ENCODE measurements at places on chromosomes 5 and 9. TPM values are rescaled to one million over a fixed set of nuclear protein-coding genes. Genes with fewer than 3 reads are reported as not detected.

DNA sequence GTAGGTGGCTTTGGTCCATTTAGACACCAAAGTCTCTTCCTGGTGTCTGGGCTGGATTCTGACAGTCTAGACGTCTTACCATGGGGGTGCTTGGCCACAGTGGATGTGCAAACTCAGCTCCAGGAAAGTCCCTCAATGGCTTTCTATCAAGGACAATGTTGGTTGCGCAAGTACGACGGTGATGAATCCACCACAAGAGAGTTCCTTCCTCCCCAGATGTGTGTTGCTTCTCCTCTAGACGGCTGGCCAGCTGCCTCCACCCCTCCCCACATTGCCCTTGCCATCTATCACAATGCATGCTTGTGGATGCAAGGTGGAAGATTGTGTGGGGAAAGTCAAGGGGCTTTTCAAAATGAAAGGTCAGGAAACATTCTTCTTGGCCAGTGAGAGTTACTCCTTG, 89.7 kb upstream of the IRX2 start:
- no peak overlapping the region for H3K4me3 ChIP-seq
- H3K27ac ChIP-seq: no peak overlapping the region
- no peak for DNase-seq

DNA sequence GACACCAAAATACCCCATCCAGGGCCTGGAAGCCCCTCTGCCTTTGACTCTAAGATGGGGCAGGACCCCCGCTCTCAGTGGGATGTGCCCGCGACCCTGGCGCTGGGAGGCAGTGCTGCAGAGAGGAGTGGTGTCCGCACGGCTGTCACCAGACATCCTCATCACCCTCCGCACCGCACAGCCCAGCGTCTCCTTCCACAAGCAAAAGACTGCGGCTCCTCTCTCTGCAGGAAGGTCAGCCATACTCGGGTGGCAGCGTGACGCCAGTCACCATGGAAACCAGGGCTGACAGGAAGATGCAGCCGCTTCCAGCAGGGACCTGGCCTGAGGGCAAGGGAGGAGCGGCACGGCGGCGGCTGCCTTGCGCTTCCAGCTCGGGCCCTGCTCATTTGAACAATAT, 17.1 kb upstream of the SLC6A3 start:
- peak; percentile 17 for DNase-seq
- peaks cover 67% of the 10 kb centered on the region for H3K36me3 ChIP-seq
- H3K27ac ChIP-seq: no peak overlapping the region
- H3K4me1 ChIP-seq: no peaks in the 10 kb centered on the region
- H3K27me3 ChIP-seq: no peaks in the 10 kb centered on the region
- no peak overlapping the region for H3K4me3 ChIP-seq

DNA sequence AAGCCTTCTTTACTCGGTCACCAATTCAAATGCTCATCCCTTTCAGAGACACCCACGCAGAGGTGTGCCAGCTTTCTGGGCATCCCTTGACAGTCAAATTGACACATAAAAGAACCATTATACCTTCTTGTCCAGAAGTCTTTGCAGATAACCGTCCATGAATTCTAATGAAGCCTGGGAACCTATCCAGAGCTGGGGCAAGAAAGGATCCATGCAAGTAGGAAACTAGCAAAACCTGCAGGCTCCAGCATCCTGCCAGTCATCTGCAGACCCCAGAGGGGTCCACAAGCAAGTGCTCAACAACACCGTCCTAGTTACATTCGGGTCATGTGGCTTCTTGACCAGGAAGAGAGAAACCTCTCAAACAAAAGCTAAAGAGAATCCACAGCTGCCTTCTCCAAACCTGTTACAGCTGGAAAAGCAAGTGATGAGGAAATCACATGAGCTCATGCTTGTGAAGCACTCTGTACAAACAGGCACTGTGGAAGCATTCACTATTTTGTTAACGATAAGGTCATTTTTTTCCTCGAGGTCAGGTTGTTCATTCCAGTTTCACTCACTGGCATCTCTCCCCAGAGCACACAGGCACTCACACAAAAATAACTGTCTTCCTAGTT, 80.2 kb upstream of the DMRT1 start:
- H3K4me3 ChIP-seq: no peak overlapping the region
- DNase-seq: no peak
- no peaks in the 10 kb centered on the region for H3K36me3 ChIP-seq
- H3K4me1 ChIP-seq: no peaks in the 10 kb centered on the region

Gene MYOZ3
- 0.89 TPM for total RNA-seq

Gene PTPN3
- total RNA-seq: 15.7 TPM

Gene SVEP1
- 43.0 TPM for total RNA-seq

Data from upper lobe of left lung (tissue), 6 donors.